ENCODE measurements at places on chromosomes 6 and 20.

- DNase-seq = no peak
These were observed 8.1 kb upstream of the ZBP1 start for GRCh38 chr20:57628047-57628961.

GRCh38 chr20:20710443-20711315, 1.8 kb downstream of the RALGAPA2 start:
- no peak for DNase-seq

DNA sequence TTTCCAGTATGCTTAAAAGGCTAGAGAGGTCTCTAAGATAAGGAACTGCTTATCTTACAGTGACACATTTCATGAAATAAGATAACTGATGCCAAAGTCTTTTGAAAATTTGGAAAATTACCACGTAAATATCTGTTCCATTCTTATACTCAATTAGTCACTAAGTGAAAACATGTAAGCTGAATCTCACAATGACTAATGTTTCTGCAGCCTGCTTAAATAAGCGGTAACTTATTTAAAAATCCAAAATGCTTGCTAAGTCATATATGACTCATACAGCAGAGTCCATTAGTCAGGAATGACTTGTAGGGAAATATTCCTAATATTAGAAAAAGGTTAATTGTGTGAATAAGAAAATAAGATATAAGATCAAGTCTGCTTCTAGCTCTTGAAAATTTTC, 27.8 kb upstream of the LGSN start:
- no peak for DNase-seq

GRCh38 chr20:20734475-20734948, 22.1 kb upstream of the RALGAPA2 start:
- DNase-seq = no peak

- DNase-seq = no peak
These were observed 88.3 kb upstream of the KCNQ5 start for GRCh38 chr6:72533606-72534005.

GRCh38 chr6:136737374-136737844, 54.9 kb downstream of the MAP3K5 start:
- DNase-seq = no peak

DNA sequence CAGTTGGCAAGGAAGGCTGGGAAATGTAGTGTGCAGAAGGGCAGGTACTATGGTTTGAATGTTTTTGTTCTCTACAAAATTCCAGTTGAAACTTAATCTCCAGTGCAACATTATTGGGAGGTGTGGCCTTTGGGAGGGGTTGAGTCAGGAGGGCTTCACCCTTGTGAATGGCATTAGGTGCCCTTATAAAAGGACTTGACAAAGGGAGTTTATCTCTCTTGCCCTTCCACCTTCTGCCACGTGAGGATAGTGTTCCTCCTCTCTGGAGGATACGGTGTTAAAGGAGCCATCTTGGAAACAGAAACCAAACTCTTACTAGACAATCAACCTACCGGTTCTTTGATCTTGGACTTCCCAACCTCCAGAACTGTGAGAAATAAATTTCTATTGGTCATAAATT, 82.2 kb upstream of the LRFN2 start:
- no peak for DNase-seq

- no peak for DNase-seq
These were observed 104.6 kb upstream of the FRMD1 start for GRCh38 chr6:168183613-168183970.

DNA sequence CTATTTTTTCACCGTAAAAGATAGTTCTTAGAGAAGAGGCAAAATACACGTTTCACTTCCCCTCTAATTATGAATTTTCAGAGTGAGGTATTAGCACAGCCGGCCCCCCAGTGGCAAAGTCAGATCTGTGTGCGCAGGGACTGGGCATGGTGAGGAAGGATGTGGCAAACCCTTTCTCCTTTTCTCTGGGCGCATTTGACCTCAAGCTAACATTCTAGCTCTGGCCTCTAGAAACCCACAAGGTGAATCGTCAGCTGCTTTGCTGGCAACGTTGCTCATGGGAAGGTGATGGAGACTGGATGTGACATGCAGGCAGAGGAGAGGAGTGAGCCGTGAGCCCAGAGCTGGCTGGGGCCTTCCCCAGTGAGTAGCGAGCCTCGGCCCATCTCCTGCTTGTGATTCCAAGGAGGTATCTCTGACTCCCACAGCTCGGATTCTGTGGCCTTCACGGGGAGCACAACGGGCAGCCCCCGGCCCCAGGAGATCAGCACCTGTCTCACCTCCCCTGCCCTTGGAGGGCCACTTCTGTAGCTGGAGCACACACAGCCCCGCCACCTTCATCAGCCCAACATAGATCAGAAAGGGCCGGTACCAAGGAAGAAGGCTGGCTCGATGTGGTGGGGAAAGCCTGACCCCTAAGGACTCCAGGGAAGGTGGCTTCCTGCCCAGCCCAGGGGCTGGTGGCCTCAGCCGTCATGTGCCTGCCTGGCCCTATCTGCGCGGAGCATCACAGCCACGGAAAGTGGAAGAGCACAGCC, 152.8 kb downstream of the TAF4 start:
- no peak for DNase-seq

- DNase-seq = no peak
These were observed 67.5 kb downstream of the RTN4IP1 start for GRCh38 chr6:106561686-106562405.

- DNase-seq = no peak
These were observed 200.5 kb upstream of the CDYL start for GRCh38 chr6:4575714-4576113.

DNA sequence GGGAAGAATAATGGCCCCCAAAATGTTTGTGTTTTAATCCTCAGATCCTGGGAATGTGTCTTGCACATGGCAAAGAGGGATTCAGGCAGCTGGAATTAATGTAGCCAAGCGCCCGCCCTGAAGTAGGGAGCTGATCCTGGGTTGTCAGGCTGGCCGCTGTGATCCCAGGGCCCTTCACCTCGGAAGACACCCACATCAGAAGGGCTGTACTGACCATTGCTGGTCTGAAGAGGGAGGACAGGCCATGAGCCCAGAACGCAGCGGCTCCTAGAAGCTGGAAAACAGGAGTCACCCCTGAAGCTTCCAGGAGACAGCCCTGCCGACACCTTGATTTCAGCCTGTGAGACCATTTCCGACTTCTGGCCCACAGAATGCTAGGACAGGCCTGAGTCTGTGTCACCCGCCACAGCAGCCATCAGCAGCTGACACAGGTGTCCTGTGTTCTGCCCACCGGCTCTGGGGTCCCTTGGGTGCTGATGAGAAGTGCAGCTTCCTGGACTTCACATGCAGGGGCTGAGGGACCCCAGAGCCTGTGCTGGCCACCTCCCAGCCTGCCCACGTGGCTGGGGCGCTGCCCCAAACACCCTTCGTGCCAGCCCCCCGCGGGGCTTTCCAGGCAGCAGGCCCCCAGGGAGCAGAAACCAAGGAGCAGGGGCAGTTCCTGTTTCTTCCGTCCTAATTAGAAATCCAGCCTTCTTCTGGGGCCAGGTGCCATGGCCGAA, 86.3 kb downstream of the ERMARD start:
- no peak for DNase-seq

GRCh38 chr20:61588411-61589385, 336.6 kb downstream of the CDH4 start:
- no peak for DNase-seq

DNA sequence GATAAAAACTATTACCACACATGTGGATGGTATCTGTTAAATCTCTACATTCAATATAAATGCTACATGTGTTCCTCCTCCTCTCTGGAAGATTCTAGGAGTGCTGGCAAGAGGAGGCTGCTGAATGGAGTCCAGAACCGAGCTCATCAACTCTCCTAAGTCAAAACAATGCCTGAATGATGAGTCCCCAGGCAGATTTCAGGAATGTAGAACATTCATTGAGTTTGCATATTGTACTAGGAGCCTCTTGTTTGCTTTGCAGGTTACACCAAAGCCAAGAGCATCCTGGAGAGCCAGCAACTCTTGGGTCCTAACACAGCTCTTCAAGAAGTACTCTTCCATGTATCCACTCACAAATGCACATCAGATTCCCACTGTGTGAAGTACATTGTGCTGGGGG, 117.6 kb upstream of the UST start:
- no peak for DNase-seq

DNA sequence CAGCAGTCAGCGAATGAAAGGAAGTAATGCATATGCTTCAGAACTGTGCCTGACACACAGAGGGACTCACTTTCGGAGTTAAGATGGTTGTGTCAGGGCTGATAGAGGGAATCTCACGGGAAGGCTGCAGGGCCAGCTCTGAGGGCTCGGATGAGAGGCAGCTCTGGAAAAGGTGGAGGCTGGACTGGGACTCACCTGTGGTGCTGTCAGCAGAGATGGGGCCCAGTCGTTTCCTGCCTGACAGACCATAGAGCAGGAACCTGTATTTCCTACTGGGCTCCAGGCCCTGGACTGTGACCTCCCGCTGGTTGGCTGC, 9.3 kb downstream of the CYP21A2 start:
- DNase-seq = no peak

GRCh38 chr20:22821796-22822195, 213.3 kb upstream of the SSTR4 start:
- DNase-seq = no peak

DNA sequence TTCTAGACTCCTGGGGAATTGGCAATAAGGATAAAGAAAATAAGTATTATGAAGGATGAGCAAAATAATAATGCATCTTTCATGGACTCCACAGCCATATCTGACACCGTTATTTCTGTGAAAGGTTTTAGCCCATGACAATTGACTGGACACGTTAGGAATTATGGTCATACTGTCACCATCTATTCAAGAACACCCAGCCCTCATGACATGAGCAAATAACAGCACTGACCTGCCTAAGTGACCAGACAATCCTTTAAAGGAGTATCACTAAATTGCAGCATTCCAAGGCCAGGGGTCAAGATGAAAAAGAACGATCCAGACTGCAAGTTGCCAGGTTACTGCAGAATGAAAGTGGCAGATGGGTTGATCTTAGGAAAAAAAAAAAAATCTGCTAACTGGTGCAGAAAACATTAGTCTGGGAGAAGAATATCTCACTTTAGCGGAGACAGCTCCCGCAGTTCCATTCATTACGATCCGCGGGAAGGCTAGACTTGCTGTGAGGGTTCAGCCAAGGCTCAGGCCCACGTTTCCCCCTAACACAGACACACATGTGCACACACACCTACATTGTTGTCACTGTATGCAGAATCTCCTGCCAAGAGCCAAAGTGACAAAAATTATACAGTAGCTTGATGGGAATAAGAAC, 237.7 kb upstream of the AGPAT4 start:
- no peak for DNase-seq

GRCh38 chr20:53706466-53707370, 113.1 kb upstream of the ZNF217 start:
- no peak for DNase-seq

GRCh38 chr6:28553986-28554881, 28.6 kb downstream of the GPX5 start:
- no peak for DNase-seq

GRCh38 chr6:7207720-7208119, 100.0 kb downstream of the RREB1 start:
- no peak for DNase-seq

DNA sequence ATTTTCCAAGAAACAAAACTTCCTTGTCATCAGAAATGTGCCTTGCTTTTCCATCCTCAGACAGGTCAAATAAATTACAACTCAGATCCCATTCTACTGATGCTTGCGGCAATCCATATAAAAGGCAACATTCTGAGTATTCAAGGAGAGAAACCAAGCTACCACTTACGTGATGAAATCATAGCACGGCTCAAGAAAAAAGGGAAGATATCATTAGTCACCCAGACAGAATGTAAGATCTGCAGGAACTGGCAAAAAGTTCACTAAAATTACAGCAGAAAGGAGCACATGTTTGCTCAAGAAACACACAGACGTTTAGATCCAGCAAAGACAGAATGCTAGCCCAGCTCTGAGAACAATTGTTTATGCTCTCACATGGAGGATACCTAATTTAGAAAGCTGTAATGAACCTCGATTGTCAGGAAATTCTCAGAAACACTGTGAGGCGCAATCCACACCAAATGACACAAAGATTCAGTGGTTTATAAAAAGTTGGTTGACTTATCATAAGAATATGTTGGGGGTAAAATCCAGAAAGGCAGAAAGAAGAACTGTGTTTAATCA, 304.2 kb downstream of the ADGRG6 start:
- no peak for DNase-seq

DNA sequence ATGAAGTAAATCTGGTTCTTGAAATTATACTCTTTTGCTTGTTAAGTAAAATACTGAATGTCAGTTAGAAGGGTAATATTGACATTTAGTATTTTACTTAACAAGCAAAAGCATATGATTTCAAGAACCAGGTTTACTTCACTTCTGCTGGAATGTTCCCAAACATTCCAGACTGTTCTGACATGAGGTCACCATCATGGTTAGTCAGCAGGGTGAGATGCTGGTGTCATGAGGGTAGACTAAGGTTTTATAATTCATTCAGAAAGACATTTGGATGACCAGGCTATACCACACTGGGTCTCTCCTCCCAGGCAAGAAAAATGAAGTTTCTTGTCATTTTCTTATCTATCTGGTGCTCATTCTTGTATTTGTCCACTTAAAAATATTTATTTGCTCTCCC, 414.4 kb upstream of the MMS22L start:
- DNase-seq = no peak

DNA sequence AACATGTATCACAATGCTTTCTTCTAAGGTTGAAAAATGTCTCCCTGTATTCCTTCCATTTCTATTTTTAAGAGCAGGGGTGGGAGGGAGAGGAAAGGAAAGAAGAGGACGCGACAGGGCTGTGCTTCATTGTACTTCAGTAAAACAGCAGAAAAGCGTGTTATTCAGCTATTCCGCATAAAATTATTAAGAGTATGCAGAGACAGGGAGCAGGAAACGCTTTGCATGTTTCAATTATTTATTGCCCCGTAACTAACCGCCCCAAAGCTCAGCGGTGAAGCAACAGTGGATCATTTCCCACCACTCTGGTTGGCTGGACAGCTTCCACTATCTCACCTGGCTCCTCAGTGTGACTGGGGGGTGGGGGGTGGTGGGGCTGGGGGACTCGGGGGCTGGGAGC, 188.9 kb downstream of the TTLL2 start:
- no peak for DNase-seq

DNA sequence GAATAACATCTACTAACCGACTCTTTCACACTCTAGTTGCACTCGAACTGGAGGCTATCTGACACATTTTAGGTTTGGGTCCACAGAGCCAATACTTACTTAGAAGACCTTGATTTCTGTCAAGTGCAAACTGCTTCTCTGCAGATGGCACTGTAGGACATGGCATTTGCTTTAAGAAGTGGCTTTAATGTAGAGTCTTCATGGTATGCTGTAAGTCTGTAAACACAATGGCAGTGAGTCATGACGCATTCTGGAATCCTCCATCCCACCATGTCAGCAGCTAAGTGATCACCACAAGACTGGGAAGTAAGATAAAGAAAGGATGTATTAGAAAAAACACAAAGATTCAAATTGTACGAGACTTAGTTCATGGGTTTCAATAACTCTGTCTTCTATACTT, 377.0 kb upstream of the NOX3 start:
- no peak for DNase-seq

Measured in iPS DF 6.9 (cell line).